Activated CD8-positive, alpha-beta memory T cell treated with anti-CD3 and anti-CD28 coated beads for 1 hour (primary cell): ENCODE measurements at places on chromosomes 6 and 20.

DNA sequence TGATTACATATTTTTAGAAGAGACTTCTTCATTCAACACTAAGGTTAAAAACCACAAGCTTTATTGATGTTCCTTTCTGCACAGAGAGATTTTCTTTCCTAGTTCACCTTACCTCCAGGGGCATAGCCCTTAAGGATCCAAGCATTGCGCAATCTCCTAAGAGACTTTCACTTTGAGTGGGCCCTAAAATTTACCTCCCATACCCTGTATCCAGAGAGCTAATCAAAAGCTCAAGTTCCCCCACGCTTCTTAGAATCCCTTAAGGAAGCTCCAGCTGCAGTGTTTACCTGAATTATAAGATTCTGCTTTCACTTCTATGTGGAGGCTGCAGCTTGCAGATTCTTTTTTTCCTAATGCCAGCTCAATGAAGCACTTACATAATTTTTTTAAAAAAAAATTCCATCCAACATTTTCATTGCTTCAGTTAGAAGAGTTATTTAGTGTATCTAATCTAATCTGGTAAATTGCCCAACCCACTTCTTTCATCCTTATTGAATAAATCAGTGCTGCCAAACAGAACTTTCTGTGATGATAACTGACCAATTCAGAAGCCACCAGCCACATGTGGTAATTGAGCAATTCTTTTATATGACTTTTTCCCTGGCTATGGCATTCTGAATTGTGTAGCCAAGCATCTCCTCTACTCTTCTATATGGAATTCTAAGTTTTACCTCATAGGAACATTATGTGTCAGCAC, 24.6 kb upstream of the SPTLC3 start:
- no peak for DNase-seq

- DNase-seq = no peak
Observed at GRCh38 chr6:80234401-80234800, 127.9 kb downstream of the BCKDHB start.

- no peak for DNase-seq
Observed at GRCh38 chr20:21840991-21841390, 135.5 kb downstream of the PAX1 start.

GRCh38 chr6:22471746-22472145, 97.6 kb upstream of the HDGFL1 start:
- DNase-seq = no peak

DNA sequence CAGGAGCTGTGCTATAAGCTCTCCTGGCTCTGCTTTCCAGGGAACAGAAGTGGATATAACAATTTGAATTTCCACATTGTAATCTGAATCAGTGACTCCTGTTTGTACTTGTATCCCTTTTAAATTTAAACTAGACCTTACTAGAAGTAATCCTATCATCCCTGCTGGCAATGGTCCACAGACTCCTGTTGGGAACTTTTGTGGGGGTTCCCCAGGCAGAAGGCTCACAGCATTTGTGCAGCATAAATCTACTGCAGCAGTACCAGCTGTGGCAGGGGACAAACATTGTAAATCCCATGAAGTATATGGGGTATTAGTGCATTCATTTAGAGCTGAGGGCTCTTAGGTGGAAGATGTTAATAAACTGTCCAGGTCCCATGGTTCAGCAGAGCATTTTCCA, 12.0 kb upstream of the PDCD2 start:
- DNase-seq = no peak

DNA sequence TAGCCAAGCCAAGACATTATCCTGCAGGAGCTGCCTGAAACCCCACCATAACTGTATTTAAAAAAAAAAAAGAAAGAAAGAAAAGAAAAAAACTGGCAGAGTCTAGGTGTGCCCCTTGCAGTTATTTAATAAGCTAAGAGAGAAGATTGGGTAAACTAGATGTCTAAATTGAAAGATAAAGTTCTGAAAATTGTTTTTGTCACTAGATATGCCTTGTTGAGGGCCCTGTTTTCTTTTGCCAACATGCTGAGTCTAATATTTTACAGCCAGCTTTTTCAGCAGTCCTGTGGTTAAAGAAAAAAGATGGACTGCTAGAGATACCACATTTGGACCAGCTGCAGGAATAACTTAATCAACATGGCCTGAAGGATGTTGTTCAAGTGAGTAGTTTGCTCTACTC, 116.3 kb upstream of the TCF21 start:
- DNase-seq = no peak

DNA sequence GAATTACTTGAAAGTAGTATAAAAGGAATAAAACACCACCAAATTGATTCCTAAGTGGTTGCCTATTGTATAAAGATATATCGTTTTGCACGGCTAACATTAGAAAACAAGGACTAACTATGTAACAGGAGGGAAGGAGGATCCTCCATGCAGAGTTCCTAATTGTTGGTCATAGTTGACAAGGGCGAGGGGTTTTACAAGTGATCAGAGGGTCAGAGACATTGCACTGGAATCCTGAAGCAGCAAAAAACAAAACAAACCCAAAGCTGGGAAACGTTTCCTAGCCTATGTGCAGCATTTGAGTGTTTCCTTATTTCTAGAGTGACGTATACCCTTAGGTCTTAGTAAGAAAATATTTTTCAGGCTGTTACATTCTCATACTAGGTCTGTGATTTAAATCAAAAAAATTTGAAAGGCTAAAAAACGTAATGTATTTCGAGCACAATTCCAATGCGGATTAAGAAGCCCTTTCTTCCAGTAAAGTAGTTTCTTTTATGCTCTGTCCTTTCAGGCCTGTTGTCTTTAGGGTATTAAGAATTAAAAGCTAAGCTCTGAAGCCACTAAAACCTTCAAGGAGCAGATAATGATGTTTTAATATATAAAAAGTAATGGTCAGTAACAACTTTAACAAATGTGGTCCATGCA, 373.8 kb upstream of the MMS22L start:
- no peak for DNase-seq

DNA sequence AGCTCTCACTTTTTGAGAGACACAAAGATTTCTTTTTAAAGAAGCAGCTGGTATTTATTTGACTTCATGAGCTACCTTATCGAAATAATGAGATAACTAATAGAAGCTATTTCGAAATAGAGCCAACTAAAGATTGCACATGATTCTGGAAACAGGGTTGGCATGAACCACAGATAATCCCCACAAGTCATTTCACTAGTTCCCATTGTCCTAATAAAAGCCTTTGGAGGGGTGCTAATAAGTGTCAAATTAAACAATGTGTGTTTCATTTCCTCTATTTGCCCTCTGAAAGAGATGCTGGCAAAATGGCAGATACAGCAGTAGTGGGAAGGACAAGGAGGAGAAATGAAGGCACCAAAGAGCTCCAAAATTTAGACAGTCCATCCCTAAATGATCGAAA, 78.6 kb upstream of the RIPOR2 start:
- no peak for DNase-seq

DNA sequence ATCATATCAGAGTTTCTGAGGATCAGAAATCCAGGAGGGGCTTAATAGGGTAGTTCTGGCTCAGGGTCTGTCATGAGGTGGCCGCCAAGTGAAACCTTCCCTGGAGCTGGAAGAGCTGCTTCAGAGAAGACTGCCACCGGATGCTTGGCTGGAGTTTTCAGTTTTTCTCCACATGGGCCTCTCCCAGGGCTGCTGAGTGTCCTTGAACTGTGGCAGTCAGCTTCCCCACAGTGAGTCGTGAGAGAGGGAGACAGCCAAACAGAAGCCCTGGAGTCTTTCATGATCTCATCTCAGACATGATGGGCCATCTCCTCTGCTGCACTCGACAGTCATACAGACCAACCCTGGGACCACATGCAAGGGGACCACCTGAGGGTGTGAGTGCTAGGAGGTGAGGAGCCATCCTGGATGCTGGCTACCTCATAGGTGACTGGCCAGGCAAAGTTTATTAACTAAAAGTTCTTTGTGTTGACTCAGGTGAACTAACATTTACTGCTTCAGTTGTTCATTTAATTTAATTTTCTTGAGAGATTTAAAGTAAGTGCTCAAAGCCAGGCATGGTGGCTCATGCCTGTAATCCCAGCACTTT, 71.5 kb downstream of the SHLD1 start:
- no peak for DNase-seq

- DNase-seq = no peak
Observed at GRCh38 chr20:13221313-13221672, 219 bp downstream of the ISM1 start.

DNA sequence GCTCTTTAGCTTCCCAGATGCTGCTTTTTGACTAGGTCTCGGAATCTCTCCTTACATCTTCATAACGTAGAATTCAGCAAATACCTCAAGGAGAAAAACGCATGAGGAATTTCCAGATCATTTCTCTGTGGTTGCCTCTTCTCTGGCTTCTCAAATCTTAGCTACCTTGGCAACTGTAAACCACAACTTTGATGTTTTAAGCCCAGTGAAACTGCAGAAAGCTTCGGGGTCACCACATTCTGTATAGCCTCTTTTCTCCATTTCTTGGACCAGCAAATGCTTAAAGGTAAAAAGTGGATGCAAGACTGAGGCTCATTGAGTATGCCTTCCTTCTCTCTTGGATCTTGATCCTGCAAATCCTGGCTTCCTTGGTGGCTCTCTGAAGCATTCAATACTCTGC, 125.5 kb upstream of the FBXL4 start:
- DNase-seq = no peak

- no peak for DNase-seq
Observed at GRCh38 chr20:21618759-21619416, 86.6 kb upstream of the PAX1 start.

DNA sequence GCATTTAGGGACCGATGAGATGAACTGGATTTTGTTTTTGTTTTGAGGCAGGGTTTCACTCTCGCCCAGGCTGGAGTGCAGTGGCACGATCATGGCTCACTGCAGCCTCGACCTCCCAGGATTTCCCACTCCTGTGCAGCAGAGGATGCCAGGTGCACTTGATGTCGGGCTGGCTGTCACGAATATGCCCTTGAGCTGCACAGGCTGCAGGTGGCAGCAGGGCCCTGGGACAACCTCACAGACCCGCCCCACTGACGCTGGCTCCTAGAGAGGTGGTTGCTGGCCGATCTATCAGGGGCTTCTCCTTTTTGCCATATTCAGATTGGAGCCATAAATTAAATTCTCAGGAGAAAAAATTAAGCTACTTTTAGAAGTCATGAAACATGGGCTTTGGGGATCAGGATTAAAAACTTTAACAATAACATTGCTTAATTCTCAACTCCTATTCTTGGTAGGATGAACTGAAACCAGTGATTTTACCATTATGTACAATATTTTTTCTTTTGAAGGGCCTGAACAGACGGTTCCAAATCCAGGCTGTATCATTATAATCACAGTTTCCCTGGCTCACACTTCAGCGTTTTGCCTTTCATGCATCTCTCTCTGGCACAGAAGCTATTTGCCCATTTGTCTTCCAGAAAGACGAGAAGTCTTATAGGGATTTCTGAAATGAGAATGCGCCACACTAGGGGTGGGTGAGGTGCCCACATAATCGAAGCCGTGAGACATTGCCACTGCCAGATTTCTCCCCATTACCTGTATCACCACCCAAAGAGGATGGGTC, 32.4 kb downstream of the NQO2 start:
- DNase-seq = no peak
